ENCODE measurements at places on chromosomes 2 and 18. TPM values are rescaled to one million over a fixed set of nuclear protein-coding genes. Genes with fewer than 3 reads are reported as not detected.

- peak; percentile 22 for DNase-seq
Observed at GRCh38 chr2:18178736-18179349, 300.4 kb downstream of the KCNS3 start.

DNA sequence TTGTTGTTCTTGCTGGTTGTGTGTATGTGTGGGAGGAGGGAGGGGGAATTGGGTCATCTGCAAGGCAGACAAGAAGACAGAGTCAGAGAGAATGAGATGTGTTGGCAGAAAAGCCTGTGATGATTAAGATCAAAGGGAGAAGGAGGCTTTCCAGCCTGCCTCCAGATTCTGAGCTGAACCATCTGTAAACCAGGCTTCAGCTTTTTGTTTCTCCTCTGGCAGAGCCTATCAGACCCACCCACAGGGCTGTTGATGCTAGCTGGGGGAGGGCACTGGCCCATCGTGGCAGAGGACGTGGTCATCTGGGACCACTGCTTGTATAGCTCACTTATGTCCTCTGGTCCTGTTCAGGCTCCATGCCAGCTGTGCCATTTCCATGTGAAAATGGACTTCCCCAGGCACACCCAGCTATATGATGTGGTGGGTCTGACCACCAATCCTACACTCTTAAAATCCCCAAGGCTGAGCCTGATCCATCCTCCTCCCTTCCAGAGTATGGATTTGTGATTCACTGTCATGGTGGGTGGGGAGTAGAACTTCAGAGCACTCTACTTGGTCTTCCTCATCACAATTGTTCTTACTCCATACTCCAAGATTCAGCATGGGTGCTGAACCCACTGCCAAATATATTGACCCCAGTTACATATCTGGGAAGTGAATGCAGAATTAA lies 27.8 kb upstream of the COL6A3 start:
- peak; percentile 58 for DNase-seq

- no peak for DNase-seq
Observed at GRCh38 chr2:54524226-54524991, 68.3 kb downstream of the SPTBN1 start.

- no peak for DNase-seq
Observed at GRCh38 chr2:121635371-121635770, 13.9 kb downstream of the CLASP1 start.

- DNase-seq = no peak
Observed at GRCh38 chr18:62717925-62718800, 2.8 kb downstream of the PHLPP1 start.

DNA sequence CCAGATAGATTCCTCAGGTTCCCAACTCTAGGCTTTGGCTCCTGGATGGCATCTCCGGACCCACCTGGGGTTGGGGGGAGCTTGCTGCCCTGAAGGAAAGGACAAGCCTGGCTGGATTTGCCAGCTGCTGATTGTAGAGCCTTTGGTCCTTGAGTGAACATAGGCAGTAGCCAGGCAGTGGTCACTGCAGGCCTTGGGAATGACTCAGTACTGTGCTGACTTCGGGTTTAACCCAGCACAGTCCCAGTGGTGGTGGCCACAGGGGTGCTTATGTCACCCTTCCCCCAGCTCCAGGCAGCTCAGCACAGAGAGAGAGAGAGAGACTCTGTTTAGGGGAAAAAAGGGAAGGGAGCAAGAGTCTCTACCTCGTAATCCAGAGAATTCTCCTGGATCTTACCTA lies 27.7 kb upstream of the ACTR2 start:
- peak; percentile 6 for DNase-seq

FKBP7 gene
- 21.6 TPM for total RNA-seq

- DNase-seq = no peak
Observed at GRCh38 chr2:42361728-42362283, 789 bp upstream of the COX7A2L start.

EPB41L3 gene
- not detected for total RNA-seq

FBXO11 gene
- total RNA-seq = 22.5 TPM

DNA sequence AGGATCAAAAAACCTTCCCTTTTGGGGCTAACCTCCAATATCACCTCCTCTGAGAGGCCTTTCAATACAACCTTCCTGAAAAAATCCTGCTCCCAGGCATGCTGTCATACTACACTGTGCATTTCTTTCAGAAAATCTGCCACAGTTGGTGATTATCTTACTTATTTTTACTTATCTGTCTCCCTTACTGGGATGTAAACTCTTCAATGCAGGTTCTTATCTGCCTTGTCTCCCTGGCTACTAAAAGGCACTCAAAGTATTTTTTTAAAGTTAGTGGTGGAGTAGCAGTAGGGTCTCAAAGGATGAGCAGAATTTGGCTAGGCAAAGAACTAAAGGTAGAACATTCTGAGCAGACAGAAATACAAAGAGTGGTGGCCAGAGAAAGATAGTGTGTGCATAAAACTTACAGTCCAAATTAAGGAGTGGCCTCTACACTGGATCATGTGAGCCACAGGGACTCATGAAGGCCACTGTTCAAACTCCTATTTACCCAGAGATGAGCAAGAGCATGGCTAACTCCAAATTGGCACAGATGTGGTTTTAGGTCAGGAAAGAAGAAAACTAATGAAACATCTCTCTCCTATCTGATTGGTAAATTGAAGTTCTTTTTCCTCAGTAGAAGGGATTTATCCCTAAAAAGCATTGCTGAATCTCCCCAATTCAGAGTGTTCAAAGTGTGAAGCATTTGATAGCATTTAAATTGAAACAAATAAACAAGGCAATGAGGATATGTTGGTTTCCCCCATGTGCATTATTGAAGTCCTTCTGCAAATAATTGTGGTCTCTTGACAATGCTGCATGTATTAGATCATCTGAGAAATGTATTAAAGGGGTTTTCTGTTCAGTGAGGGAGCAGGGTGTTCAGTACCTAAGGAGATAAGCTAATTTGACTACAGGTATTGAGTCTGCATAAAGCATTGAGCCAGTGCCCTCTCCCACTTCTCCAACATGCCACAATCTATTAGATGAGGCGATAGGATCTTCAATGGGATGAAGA lies 285.5 kb downstream of the MREG start:
- DNase-seq = no peak

DNA sequence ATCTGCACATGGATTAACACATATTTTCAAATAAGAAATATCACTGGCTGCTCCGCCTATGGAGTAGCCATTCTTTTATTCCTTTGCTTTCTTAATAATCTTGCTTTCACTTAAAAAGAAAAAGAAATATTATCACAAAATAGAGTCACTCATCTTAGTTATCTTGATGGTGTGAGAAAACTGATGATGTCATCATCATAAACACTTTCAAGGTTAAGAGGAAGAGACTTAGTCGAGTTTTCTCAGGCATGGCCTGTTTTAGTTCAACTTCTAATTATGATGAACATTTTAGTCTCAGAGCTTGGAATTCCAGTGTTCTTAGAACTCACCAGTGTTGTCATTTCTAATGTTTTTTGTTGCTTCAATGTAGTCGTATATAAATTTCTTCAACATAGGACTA lies 506.1 kb downstream of the PTPRM start:
- no peak for DNase-seq

ZNF804A gene
- total RNA-seq = 3.6 TPM

CHRND gene
- total RNA-seq = not detected

- DNase-seq = no peak
Observed at GRCh38 chr2:159152128-159152778, 134.2 kb downstream of the WDSUB1 start.

DNA sequence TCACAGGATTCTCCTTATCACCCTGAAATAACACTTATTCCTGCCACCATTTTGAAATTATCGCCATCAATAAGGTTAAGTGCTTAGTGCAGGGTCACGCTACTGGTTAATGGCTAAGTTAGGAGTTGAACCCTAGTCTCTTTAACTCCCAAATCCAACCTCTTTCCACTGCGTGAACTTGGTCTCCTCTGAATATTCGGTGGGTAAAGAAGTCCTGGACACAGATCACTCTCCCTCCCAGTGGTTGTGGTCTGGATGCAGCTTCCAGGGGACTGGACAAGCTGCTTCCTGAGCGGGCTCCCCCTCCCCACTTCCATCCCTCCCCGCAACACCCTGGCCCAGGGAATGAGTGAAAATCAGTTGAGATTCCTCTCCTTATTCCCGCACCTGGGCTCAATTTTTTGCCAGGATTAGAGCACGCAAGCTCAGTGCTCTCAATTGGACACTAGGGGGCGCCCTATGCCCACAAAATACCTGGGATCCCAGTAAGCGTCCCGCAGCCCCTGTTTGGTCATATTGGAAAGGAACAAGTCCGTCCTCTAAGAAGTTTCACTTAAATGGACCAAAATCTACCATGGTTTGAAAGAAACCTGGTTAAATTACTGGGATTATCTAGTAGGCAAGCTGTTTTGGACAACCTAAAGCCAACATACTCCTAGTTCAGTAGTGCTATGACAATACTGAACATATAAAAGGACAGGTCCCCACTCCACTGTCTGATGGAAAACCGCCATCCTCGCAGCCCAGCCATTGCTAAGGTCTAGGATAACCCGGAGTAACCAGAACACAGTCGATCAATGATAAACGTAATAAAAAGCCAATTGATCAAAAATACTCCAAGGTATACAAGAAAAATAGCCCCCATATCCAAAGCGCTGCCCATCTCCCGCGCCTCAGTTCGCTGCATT lies 40.4 kb downstream of the DHRS9 start:
- peak; percentile 54 for DNase-seq

DNA sequence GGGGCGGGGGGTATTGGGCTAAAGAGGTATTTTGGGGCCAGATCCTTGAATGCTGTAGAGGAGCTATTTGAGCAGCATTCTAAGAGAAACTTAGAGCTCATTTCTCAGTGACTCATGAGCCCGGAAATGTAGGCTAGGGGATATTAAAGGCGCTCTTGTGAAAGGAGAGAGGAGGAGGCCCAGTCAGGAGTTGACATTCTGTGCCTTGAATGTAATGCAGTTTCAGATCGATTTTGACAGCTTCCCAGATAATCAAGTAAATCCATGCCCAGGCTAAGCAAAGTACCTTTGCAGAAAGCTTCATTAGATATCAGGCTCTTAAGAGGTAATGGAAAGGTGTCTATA lies 1.5 kb downstream of the CAB39 start:
- peak; percentile 39 for DNase-seq

- DNase-seq = peak; percentile 67
Observed at GRCh38 chr2:191638079-191638801, 39.7 kb upstream of the NABP1 start.

- DNase-seq = no peak
Observed at GRCh38 chr2:176536439-176537133, 267.3 kb downstream of the MTX2 start.

DNA sequence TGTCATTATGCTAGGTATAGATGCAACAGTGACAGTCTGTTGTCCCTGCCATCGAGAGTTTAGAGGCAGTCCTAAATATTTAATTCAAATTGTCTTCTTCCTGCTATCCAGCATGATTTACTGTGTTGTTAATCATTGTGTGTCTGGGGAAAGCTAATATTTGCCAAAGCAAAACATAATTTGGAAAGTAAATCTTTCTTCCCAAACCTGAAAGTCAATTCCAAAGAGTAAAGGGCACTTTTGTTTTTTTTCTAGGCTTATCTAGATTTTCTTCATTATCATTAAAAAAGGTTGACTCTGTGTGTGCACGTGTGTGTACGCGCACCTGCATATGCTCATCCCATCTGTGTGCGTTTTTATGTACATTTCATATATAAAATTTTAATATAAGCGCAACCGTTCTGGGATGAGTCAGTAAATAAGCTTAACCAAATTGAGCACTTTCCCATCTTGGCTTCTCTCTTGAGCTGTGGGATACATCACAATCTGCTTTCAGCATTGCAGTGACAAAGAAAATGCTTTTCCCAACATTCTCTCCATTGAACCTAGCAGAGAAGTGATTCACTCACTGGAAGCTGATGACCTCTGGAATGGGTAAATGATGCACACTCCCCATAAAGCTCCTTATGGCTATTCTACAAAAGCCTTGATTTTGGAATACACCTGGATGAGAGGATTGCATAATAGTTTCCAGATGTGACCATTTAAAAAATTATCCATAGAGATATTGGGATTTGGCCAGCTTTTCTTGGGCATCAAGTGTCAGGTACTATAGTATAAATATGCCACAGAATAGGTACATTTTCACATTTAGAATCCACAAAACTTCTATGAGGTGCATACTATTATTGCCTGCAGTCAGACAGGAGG lies 488.4 kb downstream of the ADCYAP1 start:
- no peak for DNase-seq

- no peak for DNase-seq
Observed at GRCh38 chr2:9008951-9009664, 5.6 kb upstream of the MBOAT2 start.

B4GALT6 gene
- 2.0 TPM for total RNA-seq
